ENCODE measurements at places on chromosomes 2 and 18.

GRCh38 chr2:194566907-194567660 is 1089.9 kb upstream of the SLC39A10 start:
- no peaks in the 10 kb centered on the region for H3K27me3 ChIP-seq
- no peak for DNase-seq
- H3K4me3 ChIP-seq: no peak overlapping the region
- H3K27ac ChIP-seq: no peak overlapping the region

GRCh38 chr2:72051971-72052505 is 95.6 kb downstream of the CYP26B1 start:
- H3K36me3 ChIP-seq: no peaks in the 10 kb centered on the region
- H3K4me1 ChIP-seq: no peaks in the 10 kb centered on the region

GRCh38 chr2:23521060-23521459 is 136.1 kb downstream of the KLHL29 start:
- DNase-seq: no peak
- H3K4me1 ChIP-seq: peaks cover 20% of the 10 kb centered on the region
- no peak overlapping the region for H3K27ac ChIP-seq
- H3K27me3 ChIP-seq: no peaks in the 10 kb centered on the region
- H3K4me3 ChIP-seq: no peak overlapping the region

DNA sequence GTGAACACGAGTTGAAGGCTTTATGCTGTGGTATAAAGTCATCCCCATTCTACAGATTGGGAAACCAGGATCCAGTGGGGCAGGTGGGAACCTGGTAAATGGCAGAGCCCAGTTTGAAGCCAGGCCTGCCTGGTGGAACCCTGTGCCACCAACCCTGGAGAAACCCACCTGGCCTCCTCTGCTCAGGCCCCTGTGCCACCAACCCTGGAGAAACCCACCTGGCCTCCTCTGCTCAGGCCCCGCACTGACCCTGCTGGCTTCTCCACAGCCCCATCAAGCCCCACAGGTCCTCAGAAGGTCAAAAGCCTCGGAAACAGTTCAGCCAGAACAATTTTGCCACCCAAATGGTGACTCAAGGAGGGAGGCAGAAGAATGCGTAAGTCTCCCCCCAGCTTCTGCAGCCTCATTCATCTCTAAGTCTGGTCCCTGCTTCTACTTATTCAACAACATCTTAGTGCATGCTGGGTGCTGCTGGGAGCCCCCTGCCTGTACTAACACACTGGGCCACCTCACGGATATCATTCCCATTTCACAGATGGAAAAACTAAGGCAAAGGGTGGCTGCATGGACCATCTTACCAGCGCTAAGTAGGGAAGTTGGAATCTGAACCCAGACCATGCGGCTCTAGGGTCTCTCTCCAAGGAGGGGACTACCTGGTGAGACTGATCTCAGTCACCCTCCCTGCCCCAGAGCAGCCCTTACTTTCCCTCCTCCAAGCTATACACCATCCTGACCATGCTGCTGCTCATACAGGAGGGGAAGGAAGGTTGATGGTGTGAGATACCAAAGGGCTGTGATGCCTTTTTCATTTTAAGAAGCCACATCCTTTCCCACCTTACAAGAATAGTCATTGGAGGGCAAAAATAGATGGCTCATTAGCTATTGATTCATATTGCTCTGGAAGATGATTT is 93.7 kb upstream of the ID2 start:
- H3K4me1 ChIP-seq: peaks cover 8% of the 10 kb centered on the region
- H3K27ac ChIP-seq: no peak overlapping the region
- DNase-seq: no peak
- no peak overlapping the region for H3K4me3 ChIP-seq
- H3K36me3 ChIP-seq: no peaks in the 10 kb centered on the region
- H3K27me3 ChIP-seq: no peaks in the 10 kb centered on the region

DNA sequence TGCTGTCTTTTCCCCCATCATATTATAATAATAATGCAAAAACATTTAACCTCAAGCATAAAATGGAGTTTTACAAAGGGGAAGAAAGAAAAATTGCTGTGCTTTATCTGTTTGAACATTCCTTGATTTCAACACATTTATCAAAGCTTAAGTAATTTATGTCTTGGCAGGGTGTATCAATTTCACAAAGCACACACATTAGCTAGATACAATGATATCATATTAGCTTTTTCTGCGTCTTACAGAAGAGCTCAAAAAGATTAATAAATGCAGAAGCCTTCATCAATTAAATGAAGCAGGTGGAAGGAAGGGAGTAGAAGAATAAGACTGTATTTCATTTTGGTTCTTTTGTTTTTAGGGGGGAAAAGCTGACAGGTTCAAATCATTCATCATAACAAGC is 103.0 kb downstream of the NXPH2 start:
- H3K36me3 ChIP-seq: no peaks in the 10 kb centered on the region
- H3K27me3 ChIP-seq: no peaks in the 10 kb centered on the region
- no peak for DNase-seq
- no peak overlapping the region for H3K27ac ChIP-seq
- no peaks in the 10 kb centered on the region for H3K4me1 ChIP-seq
- no peak overlapping the region for H3K4me3 ChIP-seq

DNA sequence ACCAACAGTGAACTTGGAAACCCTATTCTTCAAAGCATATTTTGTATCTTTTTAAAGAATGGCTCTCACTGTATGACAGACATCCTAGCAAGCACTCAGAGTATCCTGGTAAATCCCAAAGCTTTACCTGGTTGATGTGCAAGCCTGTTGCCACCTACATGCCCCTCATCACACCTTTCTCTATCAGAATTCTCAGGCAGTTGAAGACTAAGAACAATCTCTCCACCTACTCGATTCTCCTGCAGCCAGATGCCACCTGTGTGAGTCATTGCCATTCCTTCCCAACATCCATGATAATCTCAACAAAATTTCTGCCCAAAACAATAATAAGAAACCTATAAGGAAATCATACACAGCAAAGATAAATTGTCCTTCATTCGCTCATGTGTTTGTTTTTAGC is 659.8 kb downstream of the BCL11A start:
- no peak for DNase-seq
- H3K4me3 ChIP-seq: no peak overlapping the region
- no peaks in the 10 kb centered on the region for H3K4me1 ChIP-seq
- H3K36me3 ChIP-seq: no peaks in the 10 kb centered on the region
- no peaks in the 10 kb centered on the region for H3K27me3 ChIP-seq

DNA sequence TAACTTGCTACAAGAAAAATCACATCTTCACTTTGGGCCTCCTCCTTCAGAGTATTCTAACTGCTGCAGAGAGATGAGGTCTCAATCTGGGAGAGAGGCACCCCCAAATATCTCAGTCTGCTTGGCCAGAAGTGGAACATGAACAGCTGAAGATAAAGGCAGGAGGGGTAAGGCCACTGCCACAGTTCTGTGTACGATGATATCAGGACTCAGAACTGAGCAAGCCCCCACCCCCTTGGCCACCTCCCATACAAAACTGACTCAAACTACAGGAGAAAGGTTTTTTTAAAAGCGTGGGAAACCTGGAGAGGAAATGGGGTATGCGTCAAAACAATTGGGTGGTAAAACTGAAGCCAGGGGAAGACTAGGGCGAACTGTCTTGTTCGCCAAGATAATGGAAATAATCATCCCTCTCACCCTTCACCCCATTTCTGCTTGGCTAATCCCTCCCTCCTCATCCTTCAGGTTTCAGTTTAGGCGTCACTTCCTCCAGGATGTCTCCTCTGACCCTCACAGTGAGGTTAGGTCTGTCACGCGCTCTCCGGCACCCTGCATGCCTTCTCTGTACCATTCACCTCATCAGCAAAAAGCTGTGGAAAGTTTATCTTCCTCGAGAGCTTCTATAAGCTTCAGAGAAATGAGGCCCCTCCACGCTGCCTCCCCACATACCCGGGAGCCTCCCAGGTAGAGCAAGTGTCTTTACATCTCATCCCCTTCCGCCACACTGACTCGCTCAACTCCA is 64.4 kb downstream of the SFXN5 start:
- no peak overlapping the region for H3K4me3 ChIP-seq
- no peaks in the 10 kb centered on the region for H3K36me3 ChIP-seq
- no peak overlapping the region for H3K27ac ChIP-seq
- no peaks in the 10 kb centered on the region for H3K4me1 ChIP-seq
- no peaks in the 10 kb centered on the region for H3K27me3 ChIP-seq
